ENCODE measurements at places on chromosomes 6 and 20. TPM values are rescaled to one million over a fixed set of nuclear protein-coding genes. Genes with fewer than 3 reads are reported as not detected.

- DNase-seq: no peak
- no peak overlapping the region for H3K4me3 ChIP-seq
- H3K27me3 ChIP-seq: no peaks in the 10 kb centered on the region
- no peaks in the 10 kb centered on the region for H3K4me1 ChIP-seq
Measured at GRCh38 chr6:42197555-42198362, 3.0 kb upstream of the GUCA1B start.

The IL20RA gene
- total RNA-seq: 23.5 TPM

GRCh38 chr6:82251942-82252341, 4.4 kb upstream of the IBTK start:
- H3K27ac ChIP-seq: no peak overlapping the region
- H3K4me1 ChIP-seq: peaks cover 10% of the 10 kb centered on the region
- DNase-seq: no peak
- H3K36me3 ChIP-seq: no peaks in the 10 kb centered on the region
- no peaks in the 10 kb centered on the region for H3K27me3 ChIP-seq
- H3K4me3 ChIP-seq: no peak overlapping the region

The MMP24 gene
- total RNA-seq: 1.3 TPM

DNA sequence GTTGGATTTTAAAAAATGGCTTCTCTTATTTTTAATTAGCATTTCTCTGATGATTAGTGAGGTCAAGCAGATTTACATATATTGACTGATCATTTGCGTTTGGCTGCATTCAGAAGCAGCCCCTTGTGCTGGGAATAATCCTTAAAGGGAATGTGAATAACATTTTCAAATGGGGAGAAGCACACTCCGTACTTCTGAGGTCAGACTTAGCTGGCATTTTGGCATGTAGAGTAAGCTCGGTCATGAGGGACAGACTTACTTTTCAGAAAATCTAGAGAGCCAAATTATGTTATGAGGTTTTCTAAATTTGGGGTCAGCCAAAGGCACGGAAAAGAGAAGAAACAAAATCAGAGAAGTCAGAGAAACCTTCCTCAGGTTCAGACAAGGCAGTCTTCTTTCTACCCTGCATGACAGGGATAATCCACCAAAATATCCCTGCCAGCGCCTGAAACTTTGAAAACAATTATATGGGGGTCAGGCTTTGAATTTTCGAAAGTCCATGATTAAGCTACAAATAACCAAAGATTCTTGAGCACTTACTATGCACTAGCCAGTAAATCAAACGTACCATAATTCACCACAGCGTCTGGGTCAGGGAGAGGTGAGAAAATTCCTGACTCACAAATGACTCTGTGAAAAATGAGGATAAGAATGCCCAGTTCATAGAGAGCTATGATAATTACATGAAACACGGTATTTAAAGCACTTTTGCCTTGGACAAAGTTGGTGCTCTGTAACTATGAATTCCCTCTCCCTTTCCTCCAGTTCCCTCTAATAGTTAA, 44.9 kb downstream of the ADAT2 start:
- H3K4me3 ChIP-seq: no peak overlapping the region
- H3K27ac ChIP-seq: no peak overlapping the region
- DNase-seq: no peak
- no peaks in the 10 kb centered on the region for H3K4me1 ChIP-seq
- no peaks in the 10 kb centered on the region for H3K27me3 ChIP-seq

The OR2W1 gene
- not detected for total RNA-seq

The HLA-DQA2 gene
- total RNA-seq: 5.1 TPM
